Lung (tissue), 17 donors: ENCODE measurements at places on chromosomes 12 and 14. TPM values are rescaled to one million over a fixed set of nuclear protein-coding genes. Genes with fewer than 3 reads are reported as not detected.

EPS8 gene
- 153 TPM for total RNA-seq

DDX54 gene
- total RNA-seq, result 75.3 TPM

CISTR gene
- total RNA-seq, result not detected

PMEL gene
- total RNA-seq, result 0.43 TPM

DNA sequence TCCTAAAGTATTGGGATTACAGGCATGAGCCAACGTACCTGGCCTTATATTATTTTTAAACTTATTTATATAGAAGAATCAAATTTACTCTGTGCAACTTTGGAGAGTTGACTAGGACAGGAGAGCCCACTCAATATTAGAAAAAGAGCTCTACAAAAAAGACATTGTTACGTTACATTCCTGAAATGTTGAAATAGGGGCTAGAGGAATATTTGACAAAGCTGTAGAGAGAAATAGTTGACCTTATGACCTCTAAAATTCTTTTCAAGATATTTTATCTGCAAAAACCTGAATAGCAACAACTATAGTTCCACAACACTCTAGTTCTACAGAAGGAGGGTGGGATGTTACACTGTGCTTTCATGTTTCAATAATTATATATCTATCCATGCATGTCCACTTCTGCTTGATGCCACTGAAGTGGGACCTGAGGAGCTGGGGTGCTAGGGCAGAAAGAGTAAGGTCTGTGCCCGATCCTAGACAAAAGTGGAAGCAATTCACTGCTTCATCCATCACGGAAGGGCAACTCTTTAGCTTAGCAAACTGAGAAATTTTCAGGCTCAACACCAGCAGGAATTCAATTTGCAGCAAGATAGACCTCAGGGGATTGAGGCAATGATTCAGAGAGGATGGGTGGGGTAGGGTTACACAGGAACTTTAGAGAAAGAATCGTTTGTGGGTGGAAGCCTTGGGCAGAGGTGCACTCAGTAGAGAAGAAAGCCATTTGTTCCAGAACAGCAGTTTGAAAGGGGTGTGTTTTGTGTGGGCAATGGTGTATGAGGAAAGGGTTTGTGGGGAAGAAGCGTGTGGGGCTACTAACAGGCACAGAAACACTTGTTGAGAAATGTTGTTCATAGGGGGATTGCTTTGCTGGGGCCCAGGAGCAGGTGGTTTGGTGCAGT, 16.0 kb upstream of the RNASE10 start:
- DNase-seq, result peak; percentile 11

GRCh38 chr12:69698054-69698453, 1.0 kb downstream of the BEST3 start:
- DNase-seq, result no peak

- no peak for DNase-seq
Measured at GRCh38 chr14:88849716-88850115, 25.3 kb downstream of the TTC8 start.

DNA sequence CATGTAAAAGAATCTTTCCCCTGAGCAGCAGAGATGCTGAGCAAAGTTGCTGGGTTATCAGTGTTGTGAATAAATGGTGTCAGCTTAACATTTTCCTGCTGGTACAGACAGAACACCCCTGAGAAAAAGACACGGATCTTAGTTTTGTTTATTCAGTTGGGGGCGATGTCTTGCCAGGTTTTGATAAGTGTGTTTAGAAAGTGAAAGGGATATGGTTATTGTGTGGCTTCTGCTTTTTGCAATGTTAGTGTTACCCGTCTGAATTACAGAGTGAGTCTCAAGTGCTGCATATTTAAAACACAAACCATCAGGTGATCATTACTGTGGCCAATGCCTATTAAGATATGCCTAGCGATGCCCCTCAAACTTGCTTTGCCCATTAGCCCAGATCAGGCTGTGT, 864.6 kb upstream of the SEL1L start:
- peak; percentile 31 for DNase-seq

- no peak for DNase-seq
Measured at GRCh38 chr12:100799770-100800169, 5.2 kb downstream of the ANO4 start.

DNA sequence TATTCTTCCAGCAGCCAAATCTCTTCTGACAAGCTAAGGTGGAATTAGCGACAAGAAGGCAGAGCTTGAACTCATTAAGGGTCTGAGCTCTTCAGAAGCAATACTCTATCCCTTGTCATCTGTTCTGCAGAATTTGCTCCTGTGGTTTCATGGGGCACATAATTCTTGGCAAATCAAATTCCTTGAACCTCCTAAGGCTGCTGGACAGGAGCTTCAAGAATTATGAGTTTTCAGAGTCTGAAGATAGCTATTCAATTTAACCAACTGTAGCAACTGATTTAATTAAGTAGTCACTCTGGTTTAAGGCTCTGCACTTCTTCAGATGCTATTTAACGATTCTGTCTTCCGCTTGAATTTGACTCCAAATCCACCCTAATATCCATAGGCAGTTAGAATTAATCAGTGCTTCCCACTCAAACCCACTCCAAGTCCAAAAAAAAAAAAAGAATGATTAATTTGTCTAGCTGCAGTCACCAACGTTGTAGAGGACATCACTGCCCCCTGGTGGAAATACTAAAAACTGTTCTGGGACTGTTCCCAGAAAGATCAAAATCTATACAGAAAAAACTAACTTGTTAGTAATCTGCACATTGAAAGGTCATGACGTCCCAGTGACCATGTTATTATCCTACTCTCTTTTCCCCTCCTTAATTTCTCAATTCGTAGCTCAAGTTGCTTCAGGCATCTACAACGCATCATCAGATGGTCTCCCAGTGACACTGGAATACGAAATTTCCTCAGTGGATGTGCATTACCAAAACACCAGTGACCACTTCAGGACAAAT, 169.9 kb downstream of the KIF21A start:
- DNase-seq, result peak; percentile 63

LYZ gene
- 171 TPM for total RNA-seq

GRCh38 chr12:101209319-101210302, at the start of gene SLC5A8:
TSS of gene SLC5A8 (minus strand) at chr12:101210238. CDS start at chr12:101209848, 390 bp downstream.
- DNase-seq, result no peak

GRCh38 chr12:623172-623864, 39.9 kb downstream of the NINJ2 start:
- no peak for DNase-seq

- no peak for DNase-seq
Measured at GRCh38 chr12:103470664-103471063, 25.1 kb downstream of the C12orf42 start.

GRCh38 chr14:101726295-101726953, 35.1 kb upstream of the PPP2R5C start:
- no peak for DNase-seq

GRCh38 chr14:22448905-22449599, 140.0 kb downstream of the DAD1 start:
- no peak for DNase-seq

DNA sequence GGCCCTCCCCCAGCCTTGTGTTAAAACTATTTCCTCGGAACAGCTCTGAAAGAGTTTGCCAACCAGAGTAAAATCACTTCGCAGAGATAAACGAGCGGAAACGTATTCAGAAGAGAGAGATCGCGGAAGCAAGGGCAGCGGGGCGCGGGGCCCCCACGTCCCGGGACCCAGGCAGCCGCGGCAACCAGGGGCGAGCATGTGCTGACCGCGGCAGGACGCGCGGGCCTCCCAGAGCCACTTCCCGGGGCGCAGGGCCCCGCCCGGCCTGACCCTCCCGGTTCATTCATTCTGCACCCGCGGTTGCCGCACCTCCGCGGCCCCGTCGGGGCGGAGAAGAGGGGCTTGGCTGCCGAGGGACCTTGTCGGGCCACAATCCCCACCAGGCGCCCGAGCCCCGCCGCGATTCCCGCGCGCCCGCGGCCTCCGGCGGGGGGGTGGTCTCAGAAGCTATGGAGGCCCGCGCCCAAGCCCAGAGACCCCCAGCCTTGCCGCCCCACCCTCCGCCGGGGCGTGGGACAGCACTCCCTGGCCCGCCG, 598 bp downstream of the UBE2N start:
- peak; percentile 38 for DNase-seq

DNA sequence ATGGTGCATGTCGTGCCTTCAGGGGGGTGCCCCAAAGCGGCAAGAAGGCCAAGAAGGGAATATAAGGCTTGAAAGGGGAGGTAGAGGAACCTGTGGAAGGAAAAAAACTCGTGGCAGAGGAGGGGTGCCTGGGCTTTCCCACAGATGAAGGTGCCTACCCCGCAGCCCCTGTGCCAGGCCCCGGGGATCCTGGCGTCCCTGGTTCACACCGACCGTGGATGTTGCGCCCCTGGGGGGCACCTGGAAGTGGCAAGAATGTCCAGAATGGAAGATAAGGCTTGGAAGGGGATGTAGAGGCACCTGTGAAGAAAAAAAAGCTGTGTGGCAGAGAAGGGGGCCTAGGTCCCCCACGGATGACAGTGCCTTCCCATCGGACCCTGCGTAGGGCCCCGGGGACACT, 282.2 kb downstream of the ALG10 start:
- no peak for DNase-seq

DNA sequence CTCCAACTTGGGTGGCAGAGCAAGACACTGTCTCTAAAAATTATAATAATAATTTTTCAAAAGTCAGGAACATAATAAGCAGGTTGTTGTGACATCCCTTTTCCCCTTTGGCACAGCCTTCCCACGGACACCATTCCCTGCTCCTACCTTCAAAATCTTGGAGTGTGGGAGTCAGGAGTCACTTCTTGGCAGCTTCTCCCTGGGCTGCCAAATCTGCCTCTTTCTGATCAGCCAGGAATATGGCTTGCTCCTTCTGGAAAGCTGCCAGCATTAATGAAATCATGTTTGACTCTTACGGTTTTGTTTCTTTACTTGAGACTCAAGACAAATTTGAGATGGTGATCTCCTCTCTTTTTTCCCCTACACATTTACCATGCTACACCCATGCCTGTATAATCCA, 391.4 kb upstream of the SYT1 start:
- peak; percentile 37 for DNase-seq

- DNase-seq, result no peak
Measured at GRCh38 chr12:106229036-106229591, 18.7 kb downstream of the CKAP4 start.

DNA sequence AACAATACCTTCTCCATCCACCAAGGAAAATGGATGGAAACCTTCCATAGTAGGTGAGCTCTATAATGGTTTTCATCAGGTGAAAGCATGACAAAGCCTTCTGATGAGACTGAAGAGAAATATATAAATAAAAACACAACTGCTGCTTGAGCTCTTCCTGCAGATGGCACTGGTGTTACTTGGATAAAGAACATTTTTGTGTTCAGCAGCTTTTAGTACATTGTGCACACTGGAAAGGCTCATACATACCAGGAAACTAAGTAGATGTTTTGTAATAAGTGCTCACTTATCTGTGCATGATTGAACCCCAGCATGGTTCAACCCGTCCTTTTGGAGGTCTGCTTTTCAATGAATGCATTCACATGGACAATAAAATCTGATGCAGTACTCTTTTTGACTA, 357.3 kb upstream of the MIS18BP1 start:
- DNase-seq, result peak; percentile 14

DNA sequence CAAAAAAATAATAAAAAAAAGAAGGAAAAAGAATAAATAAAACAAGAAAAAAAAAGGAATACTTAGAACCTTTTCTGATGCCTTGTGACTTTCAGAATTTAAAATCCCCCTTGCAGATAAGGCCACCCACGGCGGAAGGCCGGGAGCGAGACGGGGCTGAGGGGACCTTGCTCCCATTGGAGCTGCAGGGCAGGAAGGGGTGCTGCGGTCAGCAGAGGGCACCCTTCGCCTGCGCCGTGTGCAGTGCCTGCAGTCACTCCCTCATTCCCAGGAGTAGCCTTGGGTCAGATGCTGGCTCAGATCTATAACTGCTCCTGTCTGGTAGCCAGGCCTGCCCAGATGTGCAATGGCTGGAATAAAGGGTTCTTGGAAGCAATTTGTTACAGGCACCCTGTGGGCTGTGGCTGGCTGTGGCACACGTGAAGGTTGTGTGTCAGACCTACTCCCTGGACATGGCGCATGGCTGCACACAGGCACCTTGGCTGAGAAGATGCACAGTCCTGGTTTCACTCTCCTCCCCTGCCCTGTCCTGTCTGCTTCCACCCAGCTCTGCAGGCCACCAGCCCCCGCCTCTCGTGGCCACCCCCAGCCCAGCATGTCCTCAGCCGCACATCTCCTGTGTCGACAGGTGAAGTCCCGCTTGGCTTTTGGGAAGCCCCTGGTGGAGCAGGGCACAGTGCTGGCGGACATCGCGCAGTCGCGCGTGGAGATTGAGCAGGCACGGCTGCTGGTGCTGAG, 13.4 kb upstream of the ALDH2 start:
- DNase-seq, result peak; percentile 65

GRCh38 chr12:86948851-86949250, 692.7 kb upstream of the MGAT4C start:
- DNase-seq, result peak; percentile 46

DNA sequence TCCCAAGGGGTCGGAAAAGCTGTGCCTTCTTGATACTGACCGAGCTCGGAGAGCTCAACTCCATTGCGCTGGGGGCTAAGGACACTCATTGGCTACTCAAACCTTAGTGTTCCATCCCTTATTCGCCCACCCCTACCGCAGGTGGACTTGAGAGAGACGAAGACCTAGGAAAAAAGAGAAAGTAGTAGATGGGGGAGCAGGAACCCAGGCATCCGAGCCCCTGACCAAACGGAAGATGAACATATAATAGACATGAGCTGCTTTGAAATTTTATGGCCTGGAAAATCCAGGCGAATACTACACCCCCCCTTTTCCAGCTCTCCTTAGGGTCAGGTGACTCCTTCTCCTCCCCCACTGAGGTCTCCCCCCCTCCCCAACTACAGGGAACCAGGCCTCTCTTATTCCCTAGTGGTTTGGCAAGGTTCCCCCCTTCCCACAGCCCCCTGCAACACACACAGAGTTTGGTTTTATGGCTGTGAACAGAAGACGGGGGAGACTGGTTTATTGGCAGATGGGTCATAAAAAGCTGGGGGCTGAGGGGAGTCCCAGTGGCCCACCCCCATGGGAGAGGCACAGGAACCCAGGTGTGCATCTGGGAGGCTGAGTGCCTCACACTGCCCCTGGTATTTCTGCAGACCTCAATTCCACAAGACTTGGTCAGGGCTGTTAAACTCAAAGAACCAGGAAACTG, 1.6 kb downstream of the GDF11 start:
- DNase-seq, result no peak

DNA sequence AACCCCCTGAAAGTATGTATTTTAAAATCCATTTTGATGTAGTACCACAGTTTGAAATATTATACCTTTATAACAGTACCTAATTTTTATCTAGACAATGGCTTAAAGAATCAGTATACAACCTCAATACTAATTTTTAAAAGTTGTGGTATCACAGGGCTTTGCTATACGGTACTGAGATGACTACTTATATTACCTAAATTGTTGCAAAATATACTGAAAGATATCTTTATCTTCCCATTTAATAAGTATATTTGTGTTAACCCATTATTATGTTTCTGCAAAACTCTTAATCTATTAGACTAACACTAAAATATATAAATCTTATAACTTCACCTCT, 67.1 kb downstream of the RALGAPA1 start:
- no peak for DNase-seq

- no peak for DNase-seq
Measured at GRCh38 chr12:124109760-124110159, 136.7 kb downstream of the ZNF664 start.

GRCh38 chr14:94081386-94081820, 293 bp downstream of the IFI27L1 start:
- no peak for DNase-seq

CINP gene
- total RNA-seq, result 31.0 TPM

GRCh38 chr12:107622001-107622400, 63.6 kb upstream of the PWP1 start:
- DNase-seq, result no peak

PRB2 gene
- total RNA-seq, result not detected

BDKRB2 gene
- total RNA-seq, result 2.1 TPM
